ENCODE measurements at places on chromosomes 1 and 21.

DNA sequence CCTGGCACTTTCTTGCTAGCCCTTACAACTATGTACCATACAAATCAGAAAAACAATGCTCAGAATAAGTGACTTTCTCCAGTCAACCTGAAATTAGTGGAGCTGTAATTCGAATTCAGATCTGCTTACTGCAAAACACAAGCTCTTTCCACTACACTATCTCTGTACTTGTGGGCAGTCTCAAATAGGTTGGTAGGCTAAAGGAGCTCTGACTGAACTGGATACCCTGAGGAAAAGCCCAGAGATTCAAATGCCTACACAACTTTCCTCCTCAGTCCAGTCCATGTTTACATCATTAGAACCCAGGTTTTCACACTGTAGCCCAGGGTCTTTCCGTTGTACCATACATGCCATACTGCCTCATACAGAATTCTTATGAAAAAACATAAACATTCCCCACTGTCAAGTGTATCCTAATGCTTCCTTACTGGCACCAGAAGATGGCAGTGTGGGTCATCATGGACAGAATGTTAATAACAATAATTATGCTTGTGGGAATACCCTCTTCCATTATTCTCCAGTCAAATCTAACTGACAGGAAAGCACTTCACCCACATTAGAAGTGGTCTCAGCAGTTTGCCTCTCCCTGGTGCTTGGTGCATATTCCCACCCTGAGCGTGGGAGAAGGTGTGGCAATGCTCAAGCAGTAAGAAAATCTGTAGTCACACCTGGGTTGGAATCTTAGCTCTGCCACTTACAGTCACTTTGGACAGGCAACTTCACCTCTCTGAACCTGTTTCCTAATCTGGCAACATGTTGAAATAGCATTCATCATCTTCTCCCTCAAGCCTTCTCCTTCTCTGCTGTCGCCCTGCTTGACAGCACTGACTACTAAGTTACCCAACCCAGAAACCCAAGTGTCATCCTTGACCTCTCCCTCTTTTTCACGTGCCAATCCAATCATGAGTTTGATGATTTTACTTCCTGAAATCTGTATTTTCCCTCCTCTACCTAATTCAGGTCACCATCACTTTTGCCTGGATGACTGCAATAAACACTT, 14.4 kb upstream of the ZFYVE9 start:
- DNase-seq: peak; percentile 76

DNA sequence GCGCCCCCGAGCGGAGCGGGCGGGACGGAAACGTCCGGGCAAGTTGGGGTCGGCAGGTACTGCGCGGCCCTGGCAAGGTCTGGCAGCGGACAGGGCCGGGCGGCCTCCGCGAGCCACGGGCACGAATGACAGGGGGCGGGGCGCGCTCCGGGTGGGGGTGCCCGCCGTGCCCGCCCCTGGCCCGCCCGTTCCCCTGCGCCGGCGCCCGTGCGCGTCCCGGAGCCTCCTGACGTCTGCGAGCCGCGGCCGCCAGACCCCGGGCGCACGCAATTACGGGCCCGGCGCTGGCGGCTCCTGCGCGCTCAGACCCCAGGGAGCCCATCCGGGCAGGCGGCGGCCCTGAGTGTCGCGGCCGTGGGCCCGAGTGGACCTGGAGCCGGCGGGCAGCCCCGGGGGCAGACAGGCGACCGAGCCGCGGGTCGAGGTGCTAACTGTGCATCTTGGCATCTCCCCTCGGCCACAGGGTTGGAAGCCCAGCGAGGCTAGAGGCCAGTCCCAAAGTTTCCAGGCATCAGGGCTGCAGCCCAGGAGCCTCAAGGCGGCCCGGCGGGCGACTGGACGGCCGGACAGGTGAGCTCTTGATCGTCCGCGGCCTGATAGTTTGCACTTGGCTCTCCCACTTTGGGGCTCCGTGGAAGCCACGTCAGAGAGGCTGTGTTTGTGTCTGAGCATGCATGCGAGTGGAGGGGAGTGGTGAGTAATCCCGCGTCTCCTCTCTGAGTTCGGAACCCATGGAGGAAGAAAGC, 918 bp downstream of the MIB2 start:
- peak; percentile 27 for DNase-seq

- no peak for DNase-seq
Observed at GRCh38 chr1:24125456-24125855, 13.5 kb upstream of the MYOM3 start.

DNA sequence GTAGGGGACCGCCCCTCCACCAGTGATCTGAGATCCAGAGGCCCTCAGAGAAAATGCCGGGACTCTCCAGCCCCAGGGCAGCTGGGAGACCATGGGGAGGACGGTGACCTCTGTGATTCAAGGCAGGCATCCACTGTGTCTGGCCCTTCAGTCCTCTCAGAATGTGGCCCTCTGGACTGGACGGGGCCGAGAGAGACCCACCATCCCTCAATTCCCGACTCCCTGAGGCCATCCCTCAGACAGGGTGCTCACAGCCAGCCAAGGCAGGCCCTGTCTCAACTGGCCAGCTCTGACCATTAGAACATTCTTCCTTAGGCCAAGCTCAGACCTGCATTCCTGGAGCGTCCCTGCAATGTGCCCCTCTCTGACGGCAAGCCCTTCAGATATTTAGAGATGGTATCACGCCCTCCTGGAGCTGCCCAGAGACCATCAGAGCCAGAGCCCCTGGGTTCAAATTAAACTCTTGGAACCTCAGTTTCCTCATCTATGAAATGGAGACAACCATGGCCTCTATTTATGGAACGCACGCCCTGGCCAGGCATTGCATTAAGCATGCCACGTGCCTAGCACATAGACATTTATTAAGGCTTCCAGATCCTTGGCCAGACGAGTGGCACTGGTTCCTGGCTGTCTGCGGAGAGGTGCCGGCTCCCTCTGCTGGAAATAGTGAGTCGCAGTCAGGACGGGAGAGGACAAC, 9.6 kb upstream of the EPS8L3 start:
- DNase-seq: peak; percentile 81

DNA sequence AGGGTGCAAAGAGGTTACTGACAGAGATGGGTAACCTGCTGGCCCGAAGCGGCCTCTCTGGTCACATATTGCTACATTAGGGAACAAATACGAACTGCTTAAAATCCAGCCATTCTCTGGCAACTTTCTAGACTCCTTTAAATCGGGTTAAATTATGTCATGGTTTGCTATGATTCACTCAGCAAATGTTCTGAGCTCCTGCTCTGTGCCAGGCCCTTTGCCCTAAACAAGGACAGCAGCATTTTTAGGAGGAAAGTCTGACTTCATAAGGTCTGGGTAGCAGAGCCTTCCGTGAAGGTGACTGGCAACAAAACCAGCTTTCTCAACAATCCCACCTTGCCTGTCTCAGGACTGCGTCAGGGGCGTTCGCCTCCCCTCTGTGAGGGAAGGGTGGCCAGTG, 15.4 kb downstream of the ZP4 start:
- DNase-seq: no peak

DNA sequence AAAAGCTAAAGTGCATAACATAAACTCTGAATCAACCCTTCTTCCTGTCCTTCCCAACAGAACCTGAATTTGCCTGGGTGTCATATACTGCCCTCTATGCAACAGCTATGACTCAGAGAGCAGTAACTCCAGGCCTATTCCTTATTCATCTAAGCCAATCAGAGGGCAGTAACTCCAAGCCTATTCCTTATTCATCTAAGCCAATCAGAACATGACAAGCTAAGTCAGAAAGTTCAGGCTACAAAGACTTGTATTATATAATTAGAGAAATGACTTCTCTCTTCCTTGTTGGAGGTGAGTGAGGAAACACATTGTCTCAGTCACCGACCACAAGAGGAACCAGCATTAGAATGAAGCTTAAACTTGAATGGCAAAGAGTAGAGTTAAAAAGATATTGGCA, 26.2 kb upstream of the TADA1 start:
- peak; percentile 7 for DNase-seq

DNA sequence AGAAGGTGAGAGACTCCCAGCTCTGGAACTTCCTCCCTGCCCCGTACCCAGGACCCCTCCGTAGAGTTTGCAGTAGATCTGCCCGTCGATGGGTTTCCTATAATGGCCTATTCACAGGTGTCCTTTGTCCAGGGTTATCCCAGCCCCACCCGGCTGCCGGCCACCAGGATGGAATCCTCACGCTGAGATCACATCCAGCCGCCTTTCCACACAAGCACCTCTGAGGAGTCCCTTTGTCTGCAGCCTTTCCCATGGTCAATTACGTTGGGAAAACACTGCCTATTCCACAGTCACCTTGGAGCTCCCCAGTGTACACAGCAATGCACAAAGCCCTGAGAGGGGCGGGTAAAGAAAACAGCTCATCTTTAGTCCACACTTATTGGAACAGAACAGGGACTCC, 190.0 kb upstream of the EDN2 start:
- DNase-seq: peak; percentile 80

DNA sequence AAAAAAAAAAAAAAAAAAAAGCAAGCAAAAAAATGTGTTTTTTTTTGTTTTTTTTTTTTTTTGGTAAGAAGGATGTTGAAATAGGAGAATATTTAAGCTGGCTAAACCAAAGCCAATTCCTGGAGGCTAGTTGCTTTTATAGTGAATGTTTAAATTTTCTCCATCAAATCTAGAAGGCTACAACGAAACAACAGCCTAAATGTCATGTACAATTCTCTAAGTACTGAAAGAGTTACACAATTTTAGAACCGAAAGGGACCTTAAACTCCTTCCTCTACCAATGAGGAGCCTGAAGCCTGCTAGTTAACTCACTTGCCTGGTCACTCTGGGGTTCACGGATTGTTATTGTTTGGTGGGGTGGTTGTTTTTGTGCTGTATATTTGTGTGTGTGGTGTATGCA, 3.5 kb downstream of the WLS start:
- DNase-seq: no peak

DNA sequence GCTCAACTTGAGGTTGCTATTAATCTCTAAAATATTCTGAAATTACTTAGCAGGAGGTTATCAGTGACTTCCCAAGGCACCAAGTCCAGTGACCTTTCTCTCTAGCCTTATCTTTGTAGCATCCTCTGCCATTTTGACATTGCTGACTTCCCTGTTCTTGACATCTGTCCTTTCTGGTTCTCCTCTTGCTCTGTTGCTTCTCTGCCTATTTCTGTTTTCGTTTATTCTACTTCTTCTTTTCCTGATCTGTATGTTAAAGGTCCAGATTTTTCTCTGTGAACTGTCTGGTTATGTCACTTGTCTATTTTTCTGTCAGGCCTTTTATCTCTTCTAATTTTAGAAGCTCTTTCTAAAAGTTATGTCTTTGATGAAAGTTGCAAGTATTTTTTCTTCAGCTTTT, 178.8 kb downstream of the VPS13D start:
- DNase-seq: no peak

GRCh38 chr21:42682661-42683210, 29.3 kb downstream of the PDE9A start:
- DNase-seq: no peak

- peak; percentile 18 for DNase-seq
Observed at GRCh38 chr1:165696625-165697100, 1.7 kb downstream of the ALDH9A1 start.

DNA sequence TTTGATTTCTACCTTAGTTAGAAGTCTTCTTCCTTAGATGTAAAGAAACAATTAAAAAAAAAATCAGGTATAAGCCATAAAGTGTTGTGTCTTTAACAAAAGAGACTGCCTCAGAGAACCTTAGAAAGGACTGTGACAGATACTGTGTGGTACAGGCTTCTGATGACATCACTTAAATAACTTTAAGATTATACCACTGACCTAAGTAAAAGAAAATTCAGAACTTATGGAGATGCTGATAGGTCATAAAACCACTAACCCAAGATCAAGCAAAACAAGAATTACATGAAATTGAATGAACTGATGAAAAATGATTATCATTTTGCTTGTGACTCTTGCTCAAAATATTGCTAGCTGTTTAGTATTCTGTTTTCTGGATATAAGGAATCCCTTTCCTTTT, 220.8 kb downstream of the NRIP1 start:
- no peak for DNase-seq

DNA sequence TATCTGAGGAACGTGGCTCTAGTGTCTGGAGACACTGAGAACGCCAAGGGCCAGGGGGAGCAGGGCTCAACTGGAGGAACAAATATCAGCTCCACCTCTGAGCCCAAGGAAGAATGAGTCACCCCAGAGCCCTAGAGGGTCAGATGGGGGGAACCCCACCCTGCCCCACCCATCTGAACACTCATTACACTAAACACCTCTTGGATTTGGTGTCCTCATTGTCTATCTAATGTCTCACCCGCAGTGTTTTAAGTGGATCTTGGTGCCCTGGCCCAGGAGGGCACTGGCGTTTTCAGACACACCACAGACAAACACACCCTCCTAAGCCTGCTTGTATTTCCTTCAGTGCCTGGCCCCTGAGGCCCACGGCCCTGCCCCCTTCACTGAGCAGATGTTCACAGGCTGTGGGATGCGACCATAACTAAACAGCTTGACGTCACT, 2.2 kb upstream of the FALEC start:
- DNase-seq: peak; percentile 53

GRCh38 chr1:155890251-155890650, 20.9 kb downstream of the RIT1 start:
- DNase-seq: no peak

DNA sequence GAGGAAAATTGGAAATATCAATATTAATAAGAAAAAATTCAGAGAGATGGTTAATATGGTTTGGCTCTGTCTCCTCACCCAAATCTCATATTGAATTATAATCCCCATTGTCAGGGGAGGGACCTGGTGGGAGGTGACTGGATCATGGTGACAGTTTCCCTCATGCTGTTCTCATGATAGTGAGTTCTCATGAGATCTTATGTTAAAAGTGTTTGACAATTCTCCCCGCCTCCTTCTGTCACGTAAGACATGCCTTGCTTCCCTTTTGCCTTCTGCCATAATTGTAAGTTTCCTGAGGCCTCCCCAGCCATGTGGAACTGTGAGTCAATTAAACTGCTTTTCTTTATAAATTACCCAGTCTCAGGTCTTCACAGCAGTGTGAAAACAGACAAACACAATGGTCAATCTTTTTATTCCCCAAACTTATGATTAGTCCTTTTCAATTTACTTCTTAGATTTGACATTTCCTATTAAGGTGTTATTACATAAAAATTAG, 11.0 kb downstream of the EGLN1 start:
- DNase-seq: no peak

DNA sequence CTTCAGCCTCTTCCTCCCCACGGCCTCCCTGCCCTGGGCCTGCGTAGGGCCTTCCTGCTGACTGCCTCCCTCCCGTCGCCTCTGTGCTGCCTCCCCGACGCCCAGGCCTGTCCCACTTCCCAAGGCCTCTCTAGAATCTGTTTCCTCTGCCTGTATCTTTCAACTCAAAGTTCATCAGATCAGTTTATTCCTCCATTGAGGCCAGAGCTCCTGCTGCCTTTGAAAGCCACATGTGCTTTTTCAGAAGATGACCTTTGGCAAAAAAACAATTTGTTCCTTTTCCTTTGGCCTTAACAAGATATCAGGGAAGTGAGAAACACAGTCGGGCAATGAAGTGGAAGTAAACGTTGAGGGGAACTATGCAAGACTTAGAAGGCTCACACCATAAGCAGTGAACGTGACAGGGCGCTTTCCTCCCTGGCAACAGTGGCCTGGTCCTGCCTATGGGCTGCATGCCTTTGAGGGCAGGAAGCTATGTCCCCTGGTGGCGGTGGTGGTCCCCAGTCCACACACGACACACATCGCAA, 85.9 kb downstream of the PSMG1 start:
- no peak for DNase-seq

GRCh38 chr1:111852261-111852721, 96.6 kb downstream of the DDX20 start:
- DNase-seq: peak; percentile 65

- DNase-seq: peak; percentile 23
Observed at GRCh38 chr1:217062586-217062985, 339.4 kb upstream of the ESRRG start.
